ENCODE measurements at places on chromosomes 6 and 20.

GRCh38 chr6:11542863-11543262 is 5.3 kb downstream of the TMEM170B start:
- DNase-seq = no peak

DNA sequence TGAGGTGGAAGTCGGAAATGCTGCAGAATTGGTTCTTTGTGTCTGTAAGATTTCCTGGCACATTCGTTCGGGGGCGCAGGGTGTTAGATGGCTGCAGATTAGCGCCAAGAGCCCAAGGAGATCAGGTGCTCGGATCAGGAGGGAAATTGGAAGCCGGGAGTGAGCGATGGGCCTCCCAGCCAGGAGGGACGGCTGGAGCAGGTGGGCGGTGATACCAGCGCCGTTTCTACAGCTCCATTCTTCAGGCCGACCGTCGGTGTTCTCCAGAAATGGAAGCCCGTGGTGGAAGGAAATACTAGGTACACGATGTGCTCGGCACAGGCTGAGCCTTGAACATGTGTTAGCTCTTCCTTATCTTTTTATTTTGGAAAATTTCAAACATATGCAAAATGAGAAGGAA is 6.5 kb downstream of the SIRPA start:
- no peak for DNase-seq

GRCh38 chr6:135877666-135878065 is 26.2 kb downstream of the PDE7B start:
- no peak for DNase-seq

- DNase-seq = peak; percentile 80
Observed at GRCh38 chr6:111805511-111806164, 67.6 kb downstream of the FYN start.

DNA sequence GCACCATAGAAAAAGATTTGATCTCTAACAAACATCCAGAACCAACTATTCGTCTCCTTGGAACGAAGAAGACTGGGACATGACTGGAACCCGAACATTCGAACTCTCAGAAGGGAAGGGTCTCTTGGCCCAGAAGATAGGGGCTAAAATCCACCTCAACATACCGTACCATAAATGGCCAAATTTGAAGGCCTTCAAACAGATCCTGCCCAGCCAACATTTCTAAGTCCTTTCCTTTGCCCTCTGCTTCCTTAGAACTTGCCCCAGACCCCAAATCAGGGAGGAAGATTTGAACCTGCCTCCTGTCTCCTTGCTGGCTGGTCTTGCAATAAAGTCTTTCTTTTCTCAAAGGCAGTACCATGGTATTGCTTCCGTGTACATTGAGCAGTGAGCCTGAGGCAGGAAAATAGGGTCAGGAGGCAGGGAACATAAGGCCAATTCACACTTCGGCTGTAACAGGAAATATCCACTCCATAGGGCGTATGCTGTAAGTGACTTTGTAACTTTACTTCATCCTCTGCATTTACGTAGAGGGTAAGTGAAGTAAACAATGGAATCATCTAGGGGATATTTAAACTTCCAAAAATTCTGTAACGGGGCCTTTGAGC is 1.8 kb upstream of the PXDC1 start:
- no peak for DNase-seq

DNA sequence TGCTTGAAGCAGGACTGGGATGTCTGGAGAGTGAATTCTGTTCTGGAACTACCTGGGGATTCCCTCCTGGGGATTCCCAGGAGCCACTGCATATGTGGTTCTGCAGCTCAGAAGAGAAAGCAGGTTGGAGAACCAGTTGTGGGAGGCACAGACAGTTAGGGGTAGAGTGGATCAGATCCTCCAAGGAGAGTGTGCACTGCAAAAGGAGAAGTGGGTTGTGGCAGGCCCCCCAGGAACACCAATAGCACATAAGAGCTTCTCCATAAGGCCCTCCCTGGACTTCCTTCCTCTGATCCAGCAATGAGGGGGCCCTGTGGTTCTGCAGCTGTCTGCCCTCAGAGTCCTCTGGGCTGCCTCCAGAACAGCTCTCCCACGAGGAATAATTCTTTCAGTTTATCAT is 369.2 kb upstream of the CNR1 start:
- DNase-seq = peak; percentile 12

- DNase-seq = no peak
Observed at GRCh38 chr20:11846131-11846530, 71.6 kb upstream of the BTBD3 start.

DNA sequence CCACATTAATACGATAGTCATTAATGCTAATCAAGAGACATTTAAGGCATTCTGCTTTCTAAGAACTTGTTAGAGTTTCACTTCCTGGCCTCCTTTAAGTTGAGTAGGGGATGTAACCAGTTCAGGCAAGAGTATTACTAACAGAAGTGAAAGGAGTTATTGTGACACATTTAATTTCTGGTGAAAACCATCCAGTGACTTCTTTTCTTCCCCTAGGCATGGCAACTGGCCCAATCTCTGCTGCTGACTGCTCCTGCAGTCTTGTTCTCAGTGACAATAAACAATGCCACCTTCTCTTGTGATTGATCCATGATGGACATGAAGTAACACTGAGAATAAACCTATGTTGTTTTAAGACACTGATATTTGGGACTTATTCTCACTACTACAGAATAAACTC is 130.9 kb upstream of the DEFB112 start:
- DNase-seq = no peak

- DNase-seq = no peak
Observed at GRCh38 chr20:63042448-63043071, 35.8 kb upstream of the BHLHE23 start.

DNA sequence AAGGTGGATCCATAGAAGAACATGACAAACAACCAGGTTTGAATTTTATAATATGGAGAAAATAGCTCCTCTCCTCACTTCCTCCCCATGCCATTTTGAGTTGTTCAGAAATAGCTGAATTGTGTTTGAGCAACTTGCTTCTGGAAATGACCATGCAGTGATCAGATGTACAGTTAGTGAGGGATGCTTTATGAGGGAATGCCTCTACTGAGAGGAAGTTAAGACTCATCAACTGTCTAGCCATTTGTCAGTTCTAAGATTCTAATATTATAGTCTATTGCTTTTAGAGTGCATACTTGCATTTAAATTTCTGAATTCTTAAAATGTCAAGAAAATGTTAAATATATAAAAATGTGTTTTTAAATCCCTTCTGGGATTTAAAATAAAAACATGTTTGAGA is 3.8 kb downstream of the LAMA2 start:
- DNase-seq = no peak

DNA sequence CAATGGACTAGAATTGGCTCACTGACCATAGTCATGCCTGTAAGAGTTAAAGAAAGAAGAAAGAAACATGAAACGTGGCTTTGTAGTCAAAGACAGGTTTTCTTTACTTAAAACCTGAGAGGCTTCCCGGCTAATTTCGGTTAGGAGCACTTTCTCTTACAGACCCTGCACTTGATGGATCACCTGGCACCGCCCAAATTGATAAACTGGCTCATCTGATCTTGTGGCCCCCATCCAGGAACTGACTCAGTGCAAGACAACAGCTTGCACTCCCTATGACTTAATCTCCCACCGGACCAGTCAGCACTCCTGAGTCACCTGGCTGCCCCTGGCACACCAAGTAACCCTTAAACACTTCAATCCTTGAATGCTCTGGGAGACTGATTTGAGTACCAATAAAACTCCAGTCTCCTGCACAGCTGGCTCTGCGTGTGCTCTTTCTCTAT is 12.3 kb downstream of the TMEM14B start:
- no peak for DNase-seq

- DNase-seq = no peak
Observed at GRCh38 chr20:13486694-13487093, 152.0 kb downstream of the TASP1 start.

DNA sequence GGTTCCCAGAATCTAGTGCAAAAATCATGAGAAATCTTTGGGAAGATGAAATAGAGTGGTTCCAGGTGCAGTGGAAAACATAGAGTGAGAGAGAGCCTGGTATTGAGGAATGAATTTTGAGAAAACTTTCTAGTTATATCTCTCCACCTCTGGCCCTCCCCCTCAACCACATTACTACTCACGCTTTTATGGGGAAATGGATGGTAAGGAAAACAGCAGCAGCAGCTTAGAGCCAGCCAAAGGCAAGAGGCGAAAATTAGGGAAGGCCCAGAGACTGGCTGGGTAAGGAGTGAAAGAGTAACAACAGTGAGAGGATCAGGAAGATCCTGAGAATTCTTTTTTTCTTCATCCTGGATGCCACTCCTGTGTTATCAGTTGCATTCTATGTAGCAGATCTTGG is 187.9 kb upstream of the ECI2 start:
- peak; percentile 83 for DNase-seq

GRCh38 chr6:113821445-113821844 is 35.7 kb upstream of the MARCKS start:
- no peak for DNase-seq

DNA sequence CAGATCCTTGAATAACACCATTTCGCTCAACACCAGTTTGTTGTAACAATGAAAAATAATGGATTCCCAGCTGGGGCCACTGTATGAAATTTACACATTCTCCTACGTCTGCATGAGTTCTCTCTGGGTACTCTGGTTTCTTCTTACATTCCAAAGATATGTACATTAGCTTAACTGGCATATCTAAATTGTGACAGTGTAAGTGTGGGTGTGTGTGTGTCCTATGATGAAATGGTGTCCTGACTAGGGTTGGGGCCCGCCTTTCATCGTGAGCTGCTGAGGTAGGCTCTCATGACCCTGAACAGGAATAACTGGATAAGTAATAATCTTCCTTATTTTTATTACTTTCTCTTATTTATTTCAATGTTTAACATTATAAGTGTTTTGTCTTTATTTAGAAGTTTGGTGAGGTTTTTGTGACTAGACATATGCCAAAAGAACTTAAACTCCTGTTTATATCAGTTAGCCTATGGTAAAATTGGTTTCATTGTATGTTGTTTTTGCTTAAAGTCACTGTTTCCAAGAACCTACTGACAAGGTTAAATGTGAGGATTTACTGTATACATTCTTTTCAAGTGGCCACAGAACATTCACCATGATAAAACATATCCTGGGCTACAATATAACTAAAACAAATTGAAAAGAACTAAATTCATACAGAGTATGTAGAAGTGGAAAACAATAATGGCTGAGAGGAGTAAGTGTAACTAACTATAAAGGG is 42.4 kb downstream of the RBL1 start:
- no peak for DNase-seq

- DNase-seq = peak; percentile 55
Observed at GRCh38 chr20:33262658-33263065, 20.4 kb upstream of the BPIFB1 start.

DNA sequence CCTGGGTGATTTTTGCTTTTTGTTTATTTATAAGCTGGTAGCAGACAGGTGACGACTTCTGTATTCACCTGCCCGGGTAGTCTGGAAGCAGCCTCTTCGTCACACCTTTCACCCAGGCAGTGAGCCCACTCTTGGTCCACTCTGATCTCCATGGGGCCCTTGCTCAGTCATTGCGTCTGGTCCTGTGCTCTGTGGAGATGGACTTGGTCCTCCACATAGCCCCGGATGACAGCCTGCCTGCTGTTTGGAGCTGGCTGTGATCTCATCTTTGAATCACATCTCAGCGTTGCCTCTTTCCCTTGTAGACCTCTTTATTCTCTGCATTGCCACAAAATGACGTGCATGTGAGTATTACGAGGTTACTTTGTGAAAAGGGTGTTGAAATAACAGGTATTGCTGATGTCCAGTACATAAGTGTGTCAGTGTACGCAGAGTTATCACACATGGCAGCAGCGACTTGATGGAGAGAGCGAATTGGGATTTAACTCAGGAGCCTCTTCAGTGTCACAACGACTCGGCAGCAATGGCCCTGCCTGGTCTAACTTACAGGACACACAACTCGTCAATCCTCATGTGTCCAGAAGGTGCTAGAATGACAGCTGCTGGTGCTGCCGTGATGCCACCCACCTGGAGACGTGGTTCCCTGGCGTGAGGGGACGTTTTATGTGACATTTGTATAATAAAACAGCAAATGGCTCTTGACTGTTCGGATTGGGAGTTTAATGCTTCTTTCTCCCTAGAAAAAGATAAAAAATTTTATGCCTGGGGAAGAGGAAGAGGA is 24.2 kb upstream of the FRMD1 start:
- DNase-seq = no peak

- peak; percentile 18 for DNase-seq
Observed at GRCh38 chr6:53433261-53433950, 84.7 kb upstream of the ELOVL5 start.

GRCh38 chr6:87830907-87831306 is 128.9 kb upstream of the AKIRIN2 start:
- peak; percentile 26 for DNase-seq

DNA sequence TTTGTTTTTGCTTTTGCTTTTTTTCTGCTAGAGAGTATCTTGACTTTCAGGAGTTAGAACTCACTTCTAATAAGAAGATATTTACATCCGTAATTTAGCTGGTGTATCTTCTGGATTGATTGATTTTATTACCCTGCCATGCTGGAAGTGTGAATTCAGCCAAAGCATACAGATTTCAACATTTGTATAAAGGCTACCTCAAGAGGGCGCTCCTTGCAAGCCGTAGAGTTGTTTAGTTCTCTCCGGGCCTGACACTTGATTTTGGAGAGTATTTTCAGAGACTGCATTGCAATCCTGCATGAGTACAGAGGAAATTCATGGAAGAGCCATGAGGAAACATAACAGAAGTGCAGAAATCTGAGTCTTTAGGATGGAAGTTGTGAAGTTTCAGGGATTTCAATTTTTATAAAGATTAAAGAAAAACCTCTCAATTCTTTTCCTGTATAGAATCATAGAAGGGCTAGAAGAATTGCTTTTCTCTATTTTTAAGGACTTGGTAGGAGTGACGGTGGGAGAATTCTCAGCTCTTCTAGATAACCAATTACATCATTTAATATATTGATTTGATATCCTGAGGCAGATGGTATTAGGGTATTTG is 66.7 kb upstream of the TIAM2 start:
- DNase-seq = peak; percentile 89

GRCh38 chr6:23316931-23317330 is 747.6 kb downstream of the HDGFL1 start:
- DNase-seq = no peak

GRCh38 chr20:22597303-22597702 is 12.9 kb upstream of the FOXA2 start:
- DNase-seq = no peak

DNA sequence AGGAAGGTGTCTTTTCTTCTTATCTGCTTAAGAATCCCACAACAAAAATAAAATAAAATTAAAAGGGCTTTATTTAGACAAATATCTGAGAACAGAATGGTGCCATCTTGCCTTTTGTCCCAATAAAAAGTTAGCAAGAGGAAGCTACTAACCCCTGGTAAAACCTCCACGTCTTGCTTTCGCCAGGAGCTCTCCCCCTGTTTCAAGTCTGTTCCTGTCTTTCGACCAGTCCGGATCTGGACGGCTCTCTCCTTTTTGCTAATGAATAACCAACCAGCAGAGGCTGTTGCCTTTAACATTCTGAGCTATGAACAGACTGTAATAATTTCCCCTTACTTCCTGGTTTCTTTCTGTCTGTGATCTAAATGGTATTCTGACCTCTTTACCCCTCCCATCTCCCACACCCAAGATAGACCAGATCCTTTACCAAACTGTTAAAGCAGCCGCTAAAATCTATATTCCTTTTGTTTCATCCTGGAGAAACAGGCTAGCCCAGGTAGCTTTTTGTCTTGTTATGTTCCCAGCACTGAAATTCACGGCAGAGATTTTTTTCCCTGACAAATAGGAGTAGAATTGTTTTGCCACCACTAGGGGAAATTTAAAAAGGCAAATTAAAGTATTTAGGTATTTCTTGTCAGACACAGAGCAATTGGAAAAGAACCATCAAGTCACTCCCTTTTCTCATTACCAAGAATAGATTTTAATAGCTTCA is at the start of gene FRK:
Gene FRK (minus strand): TSS at position 320 of the 712 bp plus-strand sequence. CDS start 580 bp downstream, outside the sequence.
- peak; percentile 75 for DNase-seq

- DNase-seq = peak; percentile 95
Observed at GRCh38 chr20:53162251-53162835, 190.2 kb downstream of the TSHZ2 start.

Data from OCI-M1 (cell line).